ENCODE measurements at places on chromosomes 5 and 9.

- peak; percentile 1 for DNase-seq
Measured at GRCh38 chr5:25568989-25569625, 924.3 kb upstream of the CDH10 start.

DNA sequence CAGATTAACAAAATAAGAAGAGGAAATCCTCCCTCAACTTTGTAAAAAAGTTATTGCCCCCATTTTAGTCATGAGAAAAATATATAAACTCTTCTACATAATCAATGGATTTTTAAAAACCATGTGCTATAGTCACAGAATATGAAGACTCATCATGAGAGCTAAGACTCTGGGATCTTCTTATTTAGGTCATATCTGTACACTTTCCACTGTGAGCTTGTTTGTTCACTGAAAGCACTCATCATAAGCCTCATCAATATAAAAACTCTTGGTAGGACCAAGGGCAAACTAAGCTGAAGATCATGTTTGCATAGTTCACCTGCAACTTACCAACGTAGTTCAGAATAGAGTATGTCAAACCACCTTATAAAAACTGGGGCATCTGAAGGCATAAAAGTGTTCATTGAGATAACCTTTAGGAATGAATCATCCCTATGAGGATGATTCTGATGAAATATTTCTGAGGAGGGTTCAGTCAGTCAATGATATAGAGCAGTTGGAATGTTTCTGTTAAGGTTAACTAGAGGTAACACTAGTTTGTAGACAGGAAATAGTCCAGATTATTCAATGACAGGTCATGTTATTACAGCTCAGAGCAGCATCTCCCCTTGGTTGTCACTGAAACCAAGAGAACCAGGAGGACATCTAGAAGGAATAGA is 289.9 kb upstream of the SMC2 start:
- DNase-seq = no peak

GRCh38 chr5:54994628-54995027 is 9.2 kb upstream of the ESM1 start:
- no peak for DNase-seq

DNA sequence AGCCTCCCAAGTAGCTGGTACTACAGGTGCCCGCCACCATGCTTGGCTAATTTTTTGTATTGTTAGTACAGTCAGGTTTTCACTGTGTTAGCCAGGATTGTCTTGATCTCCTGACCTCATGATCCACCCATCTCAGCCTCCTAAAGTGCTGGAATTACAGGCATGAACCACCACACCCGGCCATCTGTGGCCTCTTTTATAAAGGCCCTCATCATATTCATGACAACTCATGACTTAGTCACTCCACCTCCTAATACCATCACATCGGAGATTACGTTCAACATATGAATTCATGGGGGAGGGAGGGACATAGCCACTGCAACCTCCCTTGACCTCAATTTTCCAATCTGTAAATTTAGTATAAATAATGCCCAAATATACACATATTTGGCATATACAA is 27.2 kb upstream of the PLCXD3 start:
- no peak for DNase-seq

- peak; percentile 35 for DNase-seq
Measured at GRCh38 chr5:4099386-4099785, 503.8 kb downstream of the IRX1 start.

DNA sequence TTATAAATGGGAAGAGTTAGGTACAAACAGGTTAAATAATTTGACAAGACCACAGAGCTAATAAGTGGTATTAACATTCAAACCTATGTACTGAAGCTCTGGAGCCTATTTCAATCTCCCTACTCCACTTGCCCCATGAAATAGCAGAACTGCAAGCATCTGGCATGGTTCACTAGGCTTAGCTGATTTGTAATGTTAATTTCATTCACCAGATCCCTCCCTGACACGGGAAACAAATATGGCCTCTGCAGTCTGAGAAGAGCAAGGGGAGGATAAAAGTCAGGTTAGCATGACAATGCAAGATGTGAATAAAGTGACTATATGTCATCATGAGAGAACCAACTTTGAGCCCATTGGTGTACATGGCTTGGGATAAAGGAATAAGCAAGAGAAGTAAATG is 428.8 kb downstream of the BRINP1 start:
- no peak for DNase-seq

- no peak for DNase-seq
Measured at GRCh38 chr9:97905228-97905627, 17.1 kb downstream of the TRMO start.

- no peak for DNase-seq
Measured at GRCh38 chr5:168879331-168879730, 300.2 kb upstream of the PANK3 start.

DNA sequence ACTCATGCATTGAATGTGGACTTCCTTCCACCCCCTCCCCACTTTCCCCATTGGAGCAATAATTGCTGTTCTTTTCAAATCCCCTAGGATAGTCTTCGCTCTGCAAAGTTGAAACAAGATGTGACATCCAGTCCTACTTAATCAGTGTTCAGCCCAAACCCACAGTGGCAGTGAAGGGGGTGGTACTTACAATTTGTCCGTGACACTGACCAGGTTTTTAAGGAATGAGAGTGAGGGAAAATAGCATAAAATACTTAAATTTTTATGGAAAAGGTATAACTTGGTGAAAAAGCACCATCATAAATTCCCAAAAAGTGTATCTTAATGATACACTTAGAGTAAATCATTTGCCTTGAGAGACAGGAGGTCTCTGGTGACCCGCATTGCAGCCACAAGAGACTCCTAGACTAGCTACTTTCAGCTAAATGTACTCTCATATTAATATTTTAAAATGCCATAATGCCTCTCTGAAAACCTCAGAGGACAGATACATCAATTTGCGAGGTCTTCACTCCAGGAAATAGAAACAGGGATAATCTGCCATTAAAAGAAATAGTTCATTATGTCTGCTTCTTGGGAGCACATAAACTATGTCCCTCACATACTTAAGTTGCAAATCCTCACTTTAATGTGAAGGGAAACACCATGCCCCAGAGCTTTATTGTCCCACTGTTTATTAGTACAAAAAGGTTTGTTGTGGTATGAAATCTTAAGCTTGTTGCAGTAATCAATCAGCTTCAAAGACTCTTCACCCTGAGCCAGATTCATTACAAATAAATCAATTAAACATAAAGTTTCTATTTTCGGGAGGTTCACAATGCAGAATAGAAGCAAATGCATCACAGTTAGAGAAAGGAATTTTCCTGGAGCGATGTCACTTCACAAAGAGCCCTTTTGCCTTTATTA is 343.6 kb upstream of the ISL1 start:
- no peak for DNase-seq

DNA sequence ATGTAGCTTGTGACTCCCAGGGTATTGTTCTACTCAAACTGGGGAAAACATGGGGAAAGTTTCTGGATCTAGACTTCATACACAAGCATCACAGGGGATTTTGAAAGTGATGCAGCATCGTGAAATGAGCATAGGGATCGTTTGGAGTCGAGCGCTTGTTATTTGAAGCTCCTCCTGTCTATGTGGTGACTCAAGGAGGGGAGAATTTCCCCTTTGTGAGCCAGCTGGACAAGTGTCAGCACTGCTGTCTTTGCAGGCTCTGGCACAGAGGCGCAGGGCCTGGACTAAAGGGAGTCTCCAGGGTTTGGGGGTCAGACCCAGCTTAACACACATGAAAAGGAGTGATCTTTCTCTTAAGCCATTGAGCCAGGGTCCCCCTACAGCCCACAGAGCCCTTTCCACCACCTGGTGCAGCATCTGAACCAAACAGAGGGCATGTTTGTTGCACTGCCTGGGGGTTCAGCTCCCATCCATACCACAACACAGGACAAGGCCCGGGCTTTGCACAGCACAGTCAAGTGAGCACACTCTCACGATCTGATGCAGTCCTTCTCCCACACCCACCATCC is 51.0 kb downstream of the IRF1 start:
- DNase-seq = no peak

DNA sequence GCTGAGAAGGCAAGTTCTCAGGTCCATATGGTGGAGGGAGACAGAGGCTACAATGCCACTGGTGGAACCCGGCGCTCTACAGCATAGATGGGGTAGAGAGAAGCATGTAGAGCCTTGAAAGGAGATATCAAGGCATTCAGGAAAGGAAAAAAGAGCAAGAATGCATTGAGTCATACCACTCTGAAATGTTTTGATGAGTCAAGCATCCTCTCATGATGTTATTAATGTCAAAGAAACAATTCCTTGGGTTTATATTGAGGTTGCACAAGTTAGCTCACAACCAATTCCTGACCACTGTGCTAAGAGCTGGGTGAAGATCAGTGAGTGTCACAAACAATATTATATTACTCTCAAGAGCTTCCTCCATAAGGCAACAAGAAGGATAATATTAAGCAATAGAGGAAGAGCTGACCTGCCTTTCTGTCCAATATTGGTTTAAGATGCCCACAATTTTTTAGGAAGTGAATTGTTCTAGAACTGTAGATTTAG is 178.0 kb downstream of the RFK start:
- DNase-seq = no peak

GRCh38 chr9:87497604-87498045 is at the start of gene DAPK1:
DAPK1 (plus strand) TSS chr9:87497867; CDS start chr9:87499078, 1,211 bp downstream.
- peak; percentile 56 for DNase-seq

DNA sequence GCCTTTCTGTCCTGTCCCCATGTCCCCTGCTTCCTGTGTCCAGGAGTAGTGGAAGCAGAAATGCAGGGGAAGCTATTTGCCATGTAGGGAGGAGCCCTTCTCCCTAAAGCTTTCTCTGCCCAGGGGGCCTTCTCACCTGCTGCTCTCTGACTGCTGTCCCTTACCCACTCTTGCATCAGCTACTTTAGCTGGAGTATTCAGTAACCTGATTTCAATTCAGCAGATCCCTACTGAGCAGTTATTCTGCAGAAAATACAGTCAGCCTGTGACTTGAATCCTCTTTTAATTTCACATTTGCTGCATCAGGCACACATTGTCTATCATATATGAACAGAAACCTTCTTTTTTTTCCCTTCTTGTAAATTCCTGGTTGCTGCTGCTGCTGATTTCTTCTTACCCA is 90.4 kb downstream of the MVB12B start:
- DNase-seq = no peak

- no peak for DNase-seq
Measured at GRCh38 chr9:111102793-111103464, 64.7 kb upstream of the LPAR1 start.

DNA sequence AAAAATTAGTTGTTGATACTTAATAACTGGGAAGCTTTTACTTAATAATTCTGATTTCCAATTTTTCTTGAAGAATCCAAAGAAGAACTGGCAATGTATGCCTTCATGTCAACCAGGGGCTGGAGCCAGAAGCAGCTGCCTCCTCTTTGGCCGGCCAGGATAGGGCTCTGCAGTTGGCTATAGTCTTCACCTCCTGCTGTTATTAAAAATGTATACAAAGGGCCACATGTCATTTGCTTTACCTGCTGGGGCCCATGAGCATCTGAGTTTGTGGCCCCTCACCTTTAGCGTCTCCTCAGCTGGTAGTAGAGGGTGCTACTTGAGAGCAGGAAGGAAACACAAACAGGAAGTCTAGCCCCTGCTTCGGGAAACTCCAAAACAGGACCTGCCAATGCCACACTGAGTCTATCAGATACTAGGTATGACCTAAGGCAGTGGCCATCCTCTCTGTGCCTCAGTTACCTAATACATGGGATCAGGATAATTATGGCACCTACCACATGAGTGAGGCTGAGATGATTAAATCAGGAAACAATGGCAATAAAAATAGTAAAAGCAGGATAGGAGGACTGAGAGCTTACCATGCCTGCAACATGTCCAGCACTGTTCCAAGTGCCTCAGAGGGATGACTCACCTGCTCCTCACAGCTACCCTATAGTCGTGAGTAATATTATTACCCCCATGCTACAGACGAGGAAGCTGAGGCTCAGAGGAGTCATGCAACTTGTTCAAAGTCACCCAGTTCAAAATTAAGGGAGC is 21.3 kb downstream of the CCDC69 start:
- no peak for DNase-seq

GRCh38 chr9:103991698-103992097 is 102.4 kb upstream of the SMC2 start:
- no peak for DNase-seq

GRCh38 chr5:16744164-16744880 is 127.5 kb upstream of the RETREG1 start:
- no peak for DNase-seq

GRCh38 chr9:83312537-83312936 is 225.7 kb downstream of the FRMD3 start:
- DNase-seq = no peak

DNA sequence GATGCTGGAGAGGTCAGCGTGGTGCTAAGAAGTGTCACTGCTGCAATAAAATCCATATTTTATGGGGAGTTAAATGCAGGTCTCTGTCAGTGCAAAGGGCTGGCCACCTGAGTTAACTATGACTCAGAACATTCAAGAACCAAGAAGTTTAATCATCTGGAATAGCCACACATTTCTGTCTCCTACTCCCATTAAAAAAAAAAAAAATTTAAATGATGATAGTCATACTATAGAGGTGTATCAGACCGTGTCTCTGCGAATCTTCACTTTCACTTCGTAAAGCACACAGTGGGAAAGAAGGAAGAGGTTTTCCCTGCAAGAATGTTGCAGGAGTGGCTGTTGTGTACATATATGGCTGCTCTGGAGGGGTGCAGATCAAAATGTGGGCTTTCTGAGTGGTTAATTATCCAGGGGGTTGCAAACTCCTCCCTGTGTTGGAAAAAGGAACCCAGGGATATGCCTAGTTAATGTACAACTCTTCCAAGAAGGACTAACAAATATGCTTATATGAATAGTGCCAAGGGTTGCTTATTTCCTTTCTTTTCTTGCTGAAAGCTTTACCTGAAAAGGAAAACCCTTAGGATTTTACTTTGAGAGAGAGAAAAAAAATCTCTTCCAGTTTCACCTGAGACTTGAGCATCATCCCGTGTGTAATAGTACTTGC is 1.5 kb downstream of the CDH6 start:
- no peak for DNase-seq

DNA sequence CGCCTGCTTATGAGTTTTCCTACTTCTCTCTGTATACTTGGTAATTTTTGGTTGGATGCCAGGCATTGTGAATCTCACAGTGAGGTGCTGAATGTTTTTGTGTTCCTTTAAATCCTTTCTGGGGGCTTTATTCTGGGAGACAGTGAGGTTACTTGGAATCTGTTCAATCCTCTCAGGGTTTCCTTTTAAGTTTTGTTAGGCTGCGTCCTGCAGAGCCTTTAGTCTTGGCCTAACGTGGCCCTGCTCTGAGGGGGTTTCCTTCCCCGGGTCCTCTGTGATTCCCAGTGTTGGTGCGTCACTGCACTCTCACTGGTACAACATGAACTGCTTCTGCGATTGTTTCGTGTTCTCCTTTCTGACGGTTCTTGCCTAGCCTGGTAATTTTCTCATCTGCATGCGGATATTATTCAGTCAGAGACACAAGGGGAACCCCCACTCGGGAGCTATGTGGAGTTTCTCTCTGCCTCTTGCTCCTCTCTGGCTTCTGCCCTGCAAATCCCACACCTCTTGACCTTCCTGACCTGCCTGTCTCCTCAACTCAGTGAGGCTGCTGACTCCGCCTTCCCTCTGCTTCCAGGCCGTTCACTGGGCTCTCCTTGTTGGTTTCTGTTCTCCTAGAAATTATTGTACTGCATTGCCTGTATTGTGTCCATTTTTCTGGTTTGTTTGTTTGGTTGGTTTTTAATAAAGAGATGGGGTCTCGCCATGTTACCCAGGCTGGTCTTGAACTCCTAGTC is 128.1 kb downstream of the DAB2IP start:
- DNase-seq = no peak

Measured in NCI-H2171 (cell line).